ENCODE measurements at places on chromosomes 7 and 10.
A peak's percentile ranks its signal among the peaks of the same experiment; 100 is the strongest.

GRCh38 chr10:14296065-14296709 is 34.5 kb downstream of the FRMD4A start:
- no peaks in the 10 kb centered on the region for H3K27me3 ChIP-seq
- H3K36me3 ChIP-seq: no peaks in the 10 kb centered on the region
- no peak overlapping the region for H3K27ac ChIP-seq
- H3K4me1 ChIP-seq: no peaks in the 10 kb centered on the region

DNA sequence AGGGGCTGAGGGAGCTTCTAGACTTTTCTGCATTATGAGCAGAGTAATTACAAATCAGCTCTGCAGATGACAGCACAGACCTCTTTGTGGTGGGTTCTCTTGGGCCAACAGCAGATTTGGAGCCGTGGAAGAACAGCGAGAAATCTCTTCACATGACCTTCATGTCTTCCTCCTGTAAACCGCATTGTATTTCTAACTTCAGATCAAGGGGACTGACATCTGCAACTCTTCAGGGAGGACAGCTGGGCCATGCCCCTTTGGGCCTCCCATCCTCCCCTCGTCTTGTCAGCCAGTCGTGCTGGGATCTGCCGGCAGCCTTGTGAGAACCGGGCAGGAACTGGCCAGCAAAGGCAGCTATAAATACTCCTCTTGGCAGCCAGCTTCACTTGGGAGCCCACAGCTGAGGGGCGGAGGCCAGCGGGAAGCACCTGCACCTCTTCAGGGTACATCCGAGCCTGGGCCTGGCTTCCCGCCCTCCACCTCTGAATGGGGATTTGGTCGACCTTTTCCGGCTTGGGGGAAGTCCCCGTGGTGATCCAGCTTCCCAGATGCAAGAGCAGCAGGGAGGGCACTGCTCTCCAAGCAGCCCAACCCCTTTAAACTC is 54.7 kb downstream of the STEAP1B start:
- peaks cover 2% of the 10 kb centered on the region for H3K4me1 ChIP-seq
- H3K4me3 ChIP-seq: no peak overlapping the region
- H3K27ac ChIP-seq: peak overlapping the region; percentile 68
- H3K36me3 ChIP-seq: no peaks in the 10 kb centered on the region
- peak; percentile 86 for DNase-seq
- H3K27me3 ChIP-seq: no peaks in the 10 kb centered on the region

DNA sequence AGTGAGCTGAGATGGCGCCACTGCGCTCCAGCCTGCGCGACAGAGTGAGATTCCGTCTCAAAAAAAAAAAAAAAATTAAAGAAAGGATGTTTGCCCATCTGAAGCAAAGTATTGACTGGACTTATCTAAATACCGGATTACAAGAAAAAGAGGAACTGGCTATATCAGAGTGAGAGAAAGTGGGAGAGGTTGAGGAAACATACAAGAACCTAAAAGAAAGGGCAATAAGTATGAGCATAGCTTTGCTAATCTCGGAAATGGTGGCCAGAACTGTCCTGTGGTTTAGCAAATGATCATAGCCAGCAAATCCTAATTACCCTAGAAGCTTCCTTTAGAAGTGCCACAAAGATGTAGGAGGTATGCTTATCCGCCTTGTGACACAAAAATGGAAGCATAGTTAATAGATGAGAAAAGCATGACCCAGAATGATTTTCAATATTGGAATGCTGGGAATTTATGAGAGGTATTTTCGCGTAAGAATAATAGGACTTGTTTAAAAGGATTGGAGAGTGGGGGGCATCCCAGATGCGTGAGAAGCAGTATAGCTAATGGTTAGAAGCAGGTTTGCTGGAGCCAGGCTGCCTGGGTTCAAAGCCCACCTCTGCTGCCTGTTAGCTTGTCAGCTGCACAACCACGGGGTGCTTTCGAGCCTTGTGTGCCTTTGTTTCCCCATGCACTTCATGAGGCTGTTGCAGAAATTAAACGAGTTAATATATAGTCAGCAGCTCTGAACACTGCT is 1.2 kb upstream of the GTPBP4 start:
- H3K36me3 ChIP-seq: no peaks in the 10 kb centered on the region
- DNase-seq: no peak
- H3K27me3 ChIP-seq: no peaks in the 10 kb centered on the region
- peak overlapping the region; percentile 89 for H3K4me3 ChIP-seq
- H3K27ac ChIP-seq: peak overlapping the region; percentile 92

DNA sequence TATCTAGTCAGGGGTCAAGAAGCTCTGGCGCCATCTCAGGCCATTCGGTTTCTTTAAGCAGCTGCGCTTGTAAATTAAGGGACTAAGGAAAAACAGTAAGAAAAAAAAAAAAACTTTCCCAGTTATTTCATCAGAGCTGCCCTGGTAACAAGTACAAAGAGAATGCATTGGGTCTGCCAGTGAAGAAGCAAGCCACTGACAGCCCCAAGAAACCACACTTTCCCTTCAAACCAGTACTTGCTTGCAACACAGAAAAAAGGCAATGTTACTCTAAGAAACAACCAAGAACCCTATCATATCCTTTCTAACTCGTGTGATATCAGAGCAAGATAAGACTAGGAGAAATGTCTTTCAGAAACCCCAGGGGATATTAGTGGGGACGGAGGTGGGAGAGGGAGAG is 40.6 kb upstream of the AOAH start:
- H3K4me1 ChIP-seq: no peaks in the 10 kb centered on the region
- H3K4me3 ChIP-seq: no peak overlapping the region
- no peak for DNase-seq
- H3K36me3 ChIP-seq: no peaks in the 10 kb centered on the region
- no peak overlapping the region for H3K27ac ChIP-seq

DNA sequence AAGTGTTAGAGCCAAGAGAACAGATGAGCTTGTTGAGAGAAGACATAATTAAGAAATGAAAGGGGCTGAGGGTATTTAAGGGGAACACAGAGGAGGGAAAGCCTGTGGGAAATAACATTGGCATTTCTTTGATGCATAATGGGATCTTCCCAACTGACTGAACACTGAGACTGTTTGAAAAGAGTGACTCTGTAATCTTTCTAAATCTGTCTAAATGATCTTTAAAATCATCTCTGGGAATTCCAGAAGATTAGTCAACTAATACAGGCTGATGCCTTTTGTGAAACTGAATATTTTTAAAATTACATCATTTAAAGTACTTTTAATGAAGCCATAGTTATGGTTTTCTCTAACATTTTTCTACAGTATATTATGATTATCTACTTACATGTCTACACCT is 17.4 kb upstream of the SLC35G1 start:
- no peak for DNase-seq
- H3K36me3 ChIP-seq: no peaks in the 10 kb centered on the region
- H3K4me1 ChIP-seq: no peaks in the 10 kb centered on the region
- H3K27ac ChIP-seq: no peak overlapping the region

GRCh38 chr7:87219545-87220025 is at the start of gene TMEM243:
TMEM243 (minus strand) TSS chr7:87219732; CDS start chr7:87219503, 229 bp downstream.
- H3K4me1 ChIP-seq: peaks cover 36% of the 10 kb centered on the region
- DNase-seq: peak; percentile 79
- no peaks in the 10 kb centered on the region for H3K27me3 ChIP-seq
- peak within 1 kb of the TSS; percentile 91 for H3K4me3 ChIP-seq

DNA sequence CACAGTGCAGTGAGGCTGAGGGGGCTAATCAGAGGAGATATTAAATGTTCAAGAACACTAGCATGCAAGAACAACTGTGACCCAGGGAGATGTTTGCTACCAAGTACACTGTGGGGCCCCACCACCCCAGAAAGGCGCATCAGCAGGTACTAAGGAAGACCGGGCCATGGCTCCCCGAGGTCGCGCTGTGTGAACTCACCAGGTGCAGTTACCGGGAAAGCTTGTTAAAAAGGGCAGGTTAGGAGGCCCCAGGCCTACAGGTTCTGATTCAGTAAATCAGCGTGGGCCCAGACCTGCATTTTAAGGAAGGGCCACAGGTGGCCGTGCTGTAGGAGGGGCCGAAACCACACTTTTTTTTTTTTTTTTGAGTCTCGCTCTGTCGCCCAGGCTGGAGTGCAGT is 54.6 kb downstream of the TMEM209 start:
- H3K4me1 ChIP-seq: no peaks in the 10 kb centered on the region
- no peaks in the 10 kb centered on the region for H3K27me3 ChIP-seq
- H3K36me3 ChIP-seq: no peaks in the 10 kb centered on the region
- no peak for DNase-seq

- no peaks in the 10 kb centered on the region for H3K36me3 ChIP-seq
- no peak overlapping the region for H3K4me3 ChIP-seq
- H3K27me3 ChIP-seq: no peaks in the 10 kb centered on the region
Measured at GRCh38 chr10:98276311-98276710, 8.3 kb upstream of the LOXL4 start.

DNA sequence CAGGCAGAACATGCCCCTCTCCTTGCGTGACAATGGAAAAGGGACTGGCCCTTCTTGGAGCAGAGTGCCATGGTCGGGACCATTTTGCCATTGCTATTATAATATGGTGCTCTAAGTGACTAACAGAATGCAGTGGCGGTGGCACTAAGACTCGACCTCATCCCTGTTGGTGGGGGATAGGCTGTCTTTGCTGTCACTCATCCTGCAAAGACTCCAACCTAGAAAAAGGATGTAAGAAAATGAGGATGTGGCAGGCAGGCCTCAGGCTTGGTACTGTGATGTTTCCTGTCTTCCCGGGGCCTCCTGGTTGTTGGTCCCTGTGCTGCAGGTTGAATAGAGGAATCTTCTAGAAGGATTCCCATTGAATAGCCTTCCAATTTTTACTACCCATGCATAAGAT is 18.6 kb downstream of the BLNK start:
- H3K4me1 ChIP-seq: peaks cover 3% of the 10 kb centered on the region
- no peak overlapping the region for H3K4me3 ChIP-seq
- H3K27ac ChIP-seq: no peak overlapping the region

DNA sequence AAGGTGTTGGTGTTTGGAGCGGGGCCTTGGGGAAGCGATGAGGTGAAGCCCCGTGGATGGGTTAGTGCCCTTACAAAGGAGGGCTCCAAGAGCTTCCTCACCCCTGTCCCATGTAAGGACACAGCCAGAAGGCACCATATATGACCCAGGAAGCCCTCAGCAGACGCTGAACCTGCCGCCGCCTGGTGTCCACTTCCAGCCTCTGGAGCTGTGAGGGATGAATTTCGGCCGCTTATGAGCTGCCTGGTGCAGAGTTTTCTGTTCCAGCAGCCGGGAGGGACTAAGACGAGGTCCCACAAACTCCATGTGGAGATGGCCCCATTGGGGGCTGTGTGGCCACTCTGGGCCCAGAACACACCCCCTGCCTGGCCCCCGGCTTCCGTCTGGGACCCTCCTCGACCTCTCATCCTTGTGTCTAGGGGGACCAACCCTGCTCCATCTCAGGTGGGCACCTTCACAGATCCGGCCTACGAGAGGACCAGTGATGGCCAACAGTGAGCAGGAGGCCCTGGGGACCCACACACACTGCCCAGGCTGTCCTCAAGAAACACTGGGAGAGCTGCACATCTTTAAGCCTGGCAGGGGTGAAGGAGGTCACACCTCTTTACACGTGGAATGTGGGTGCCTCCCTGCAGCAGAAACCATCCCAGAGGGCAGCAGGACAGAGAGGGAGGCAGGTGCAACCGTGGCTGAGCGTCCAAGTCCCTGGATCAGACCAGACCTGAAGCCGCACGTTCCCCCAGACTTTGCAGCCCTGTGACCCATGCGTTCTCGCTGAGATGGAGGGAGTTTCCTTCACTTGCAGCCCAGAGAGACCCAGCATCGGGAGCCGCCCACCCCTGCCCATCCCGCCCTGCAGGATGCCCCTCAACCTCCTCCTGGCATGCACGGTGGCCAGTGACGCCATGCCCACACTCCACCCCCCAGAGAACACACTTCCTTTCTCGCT is 96.1 kb downstream of the PDGFA start:
- H3K4me3 ChIP-seq: no peak overlapping the region
- H3K27ac ChIP-seq: no peak overlapping the region
- H3K36me3 ChIP-seq: no peaks in the 10 kb centered on the region
- peaks cover 5% of the 10 kb centered on the region for H3K4me1 ChIP-seq

DNA sequence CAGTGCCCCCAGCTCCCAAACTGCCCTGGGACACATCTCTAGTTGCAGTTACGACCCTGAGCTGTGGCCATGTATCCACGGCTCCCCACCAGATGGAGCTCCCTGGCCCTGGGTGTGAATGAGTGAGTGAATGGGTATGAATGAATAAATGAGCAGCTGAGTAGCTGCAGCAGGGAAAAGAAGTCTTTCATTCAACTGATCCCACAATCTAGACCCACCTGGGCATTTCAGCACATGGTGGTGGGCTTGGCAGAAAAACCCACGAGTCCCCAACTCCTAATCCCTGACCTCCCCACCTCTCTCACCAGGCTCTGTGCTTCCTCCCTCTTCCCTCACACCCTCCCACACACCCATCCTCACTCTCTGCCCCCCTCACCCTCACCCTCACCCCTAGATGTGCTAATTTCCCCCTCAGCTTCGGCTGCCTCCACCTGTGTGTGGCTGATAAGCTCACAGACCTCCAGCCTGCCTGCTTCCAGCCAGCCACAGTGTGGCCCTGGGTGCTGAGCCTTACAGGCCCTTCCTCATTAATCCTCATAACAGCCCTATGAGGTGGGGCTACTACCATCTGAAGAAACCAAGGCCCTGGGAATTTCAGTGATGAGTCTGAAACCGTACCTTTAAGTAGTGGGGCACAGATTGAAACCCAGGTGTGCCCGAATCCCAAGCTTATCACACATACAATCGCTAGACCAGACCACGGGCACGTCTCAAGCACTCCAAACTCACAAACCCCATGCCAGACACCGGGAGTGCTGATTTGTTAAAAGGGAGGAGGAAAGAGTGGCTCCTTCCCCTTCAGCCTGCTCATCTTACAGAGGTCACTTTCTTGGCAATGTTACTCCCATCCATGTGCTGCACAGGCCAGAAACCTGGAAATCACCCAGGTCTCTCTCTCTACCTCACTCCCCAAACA is 2.2 kb upstream of the ATP6V1F start:
- H3K27ac ChIP-seq: peak overlapping the region; percentile 75
- H3K27me3 ChIP-seq: no peaks in the 10 kb centered on the region
- no peak overlapping the region for H3K4me3 ChIP-seq
- peaks cover 74% of the 10 kb centered on the region for H3K4me1 ChIP-seq
- no peak for DNase-seq
- peaks cover 32% of the 10 kb centered on the region for H3K36me3 ChIP-seq

DNA sequence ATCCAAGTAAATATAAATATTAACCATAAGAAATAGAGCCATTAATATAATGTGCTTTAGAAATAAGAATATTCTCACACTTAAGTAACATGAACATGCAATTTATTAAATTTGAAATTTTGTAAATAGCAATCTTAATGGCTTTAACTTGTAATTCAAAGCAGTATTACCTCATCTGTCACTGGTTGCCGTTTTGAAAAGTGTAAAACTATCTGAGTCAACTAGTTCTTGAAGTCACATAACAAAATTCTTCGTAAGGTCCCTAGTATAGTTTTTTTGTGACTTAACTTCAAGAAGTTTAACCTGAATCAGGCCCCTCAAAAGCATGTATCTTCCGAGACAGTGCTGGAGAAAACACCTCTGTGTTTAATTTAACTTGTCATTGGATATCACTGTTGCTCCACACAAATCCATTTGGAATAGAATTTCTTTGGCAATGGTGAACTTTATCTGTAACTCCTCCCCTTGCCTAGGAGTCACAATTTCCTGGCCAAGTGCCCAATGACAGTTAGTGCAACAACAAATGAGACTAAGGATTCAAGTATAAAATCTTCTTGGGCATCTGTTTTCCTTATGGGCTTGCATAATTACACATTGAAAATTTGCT is 47.1 kb downstream of the NT5C2 start:
- peak overlapping the region; percentile 36 for H3K4me3 ChIP-seq
- H3K36me3 ChIP-seq: peaks cover 14% of the 10 kb centered on the region
- H3K4me1 ChIP-seq: peaks cover 46% of the 10 kb centered on the region
- no peaks in the 10 kb centered on the region for H3K27me3 ChIP-seq

GRCh38 chr7:88842201-88842600 is 46.7 kb upstream of the TEX47 start:
- H3K4me3 ChIP-seq: no peak overlapping the region
- no peaks in the 10 kb centered on the region for H3K36me3 ChIP-seq
- no peaks in the 10 kb centered on the region for H3K27me3 ChIP-seq
- no peak for DNase-seq
- no peaks in the 10 kb centered on the region for H3K4me1 ChIP-seq
